ENCODE measurements at places on chromosomes 1 and 21.
A peak's percentile ranks its signal among the peaks of the same experiment; 100 is the strongest.

DNA sequence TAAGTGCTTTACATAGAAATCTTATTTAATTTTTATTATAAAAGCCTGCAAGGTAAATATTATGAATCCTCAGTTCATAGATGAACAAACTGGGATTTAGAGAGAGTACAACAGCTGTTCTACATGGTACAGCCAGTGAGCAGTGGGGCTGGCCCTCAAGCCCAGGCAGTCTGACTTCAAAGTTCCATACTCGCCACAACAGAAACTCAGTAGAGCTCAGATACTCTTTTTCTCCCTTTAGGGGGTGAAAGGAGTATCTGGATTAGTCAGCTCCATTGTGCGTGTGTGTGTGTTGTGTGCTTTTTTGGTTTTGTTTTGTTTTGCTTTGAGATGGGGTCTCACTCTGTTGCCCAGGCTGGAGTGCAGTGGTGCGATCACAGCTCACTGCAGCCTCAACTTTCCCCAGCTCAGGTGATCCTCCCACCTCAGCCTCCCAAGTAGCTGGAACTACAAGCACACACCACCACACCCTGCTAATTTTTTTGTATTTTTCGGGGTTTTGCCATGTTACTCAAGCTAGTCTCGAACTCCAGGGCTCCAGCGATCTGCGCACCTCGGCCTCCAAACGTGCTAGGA lies 378.5 kb downstream of the SMYD3 start:
- DNase-seq: no peak

DNA sequence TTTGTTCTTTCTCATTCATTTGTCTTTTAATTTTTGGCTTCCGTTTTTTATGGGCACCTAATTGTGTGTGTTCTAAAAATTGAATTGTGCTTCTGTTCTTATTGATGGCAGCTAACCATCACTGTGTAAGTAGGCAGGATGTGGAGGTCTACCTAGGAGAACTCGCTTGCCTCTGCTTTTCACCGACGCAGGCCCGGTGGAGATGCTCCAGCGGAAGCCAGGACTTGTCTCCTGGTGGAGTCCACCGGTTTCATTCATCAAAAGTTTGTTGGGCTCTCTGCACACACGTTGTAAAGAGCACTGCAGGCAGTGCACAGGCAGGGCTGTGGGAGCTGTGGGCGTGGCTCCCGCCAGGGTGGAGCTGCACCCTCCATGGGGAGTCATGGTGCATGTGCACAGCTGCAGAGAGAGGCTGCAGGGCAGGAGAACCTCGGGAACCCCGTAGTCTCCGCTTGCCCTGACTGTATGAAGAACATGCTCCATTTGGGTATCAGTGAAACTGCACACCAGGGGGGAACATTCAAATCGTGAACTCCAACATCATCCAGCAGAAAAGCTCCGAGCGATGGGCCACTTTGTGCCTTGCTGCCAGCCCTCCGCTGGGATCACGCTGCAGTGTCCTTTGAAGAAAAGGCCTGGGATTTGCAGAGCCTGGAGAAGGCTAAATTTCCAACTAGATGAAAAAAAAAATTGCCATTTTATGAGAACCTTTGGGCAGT lies 6.0 kb upstream of the C1orf174 start:
- no peak for DNase-seq

- DNase-seq: peak; percentile 21
Observed at GRCh38 chr1:66214901-66215300, 319.1 kb upstream of the SGIP1 start.

DNA sequence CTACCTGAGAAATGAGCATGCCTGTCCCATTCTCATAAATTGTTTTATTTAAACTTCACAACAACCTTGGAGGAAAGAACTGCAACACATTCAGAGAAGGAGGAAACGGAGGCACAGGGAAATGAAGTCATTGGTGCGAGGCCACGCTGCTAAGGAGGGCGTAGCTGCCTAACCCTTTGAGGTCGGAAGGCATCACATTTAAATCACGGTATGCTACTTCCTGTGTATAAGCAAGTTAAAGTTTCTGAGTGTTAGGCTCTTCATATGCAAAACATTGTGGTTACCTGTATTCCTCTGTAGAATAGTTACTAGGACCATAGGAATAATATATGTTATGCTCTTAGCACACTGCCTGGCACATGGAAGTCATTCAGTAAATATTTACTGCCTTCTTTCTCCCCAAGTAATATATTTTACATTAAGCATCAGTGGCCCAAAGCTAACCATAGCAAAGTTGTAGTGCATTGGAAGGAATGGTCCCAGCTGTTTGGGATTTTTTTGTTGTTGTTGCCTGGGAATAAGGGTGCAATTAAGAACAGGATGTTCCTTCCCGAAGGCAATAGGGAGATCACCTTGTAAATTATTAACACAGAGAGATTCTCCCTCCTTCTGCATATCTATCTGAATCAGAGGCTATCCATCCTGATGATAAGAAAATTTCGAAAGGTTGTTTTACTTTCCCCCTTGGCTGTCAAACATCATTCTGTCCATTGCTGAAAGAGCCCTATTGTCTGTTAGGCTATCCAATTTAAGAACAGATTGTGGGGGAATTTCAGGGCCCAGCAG lies 192.2 kb upstream of the C8B start:
- no peak for DNase-seq

DNA sequence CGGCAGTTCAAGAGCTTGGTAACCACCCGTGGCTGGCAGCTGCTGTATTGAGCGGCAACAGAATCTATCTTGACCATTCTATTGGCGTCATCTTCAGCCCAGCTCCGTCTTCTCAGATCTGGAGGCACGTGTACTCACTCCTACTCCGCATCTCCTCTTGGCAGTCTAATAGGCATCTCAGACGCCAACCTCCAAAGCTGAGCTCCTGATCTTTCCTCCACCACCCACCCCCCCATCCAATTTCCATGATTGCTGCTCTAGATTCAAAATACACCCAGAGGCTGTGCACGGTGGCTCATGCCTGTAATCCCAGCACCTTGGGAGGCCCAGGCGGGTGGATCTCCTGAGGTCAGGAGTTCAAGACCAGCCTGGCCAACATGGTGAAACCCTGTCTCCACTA lies 84.6 kb upstream of the CASZ1 start:
- DNase-seq: no peak

DNA sequence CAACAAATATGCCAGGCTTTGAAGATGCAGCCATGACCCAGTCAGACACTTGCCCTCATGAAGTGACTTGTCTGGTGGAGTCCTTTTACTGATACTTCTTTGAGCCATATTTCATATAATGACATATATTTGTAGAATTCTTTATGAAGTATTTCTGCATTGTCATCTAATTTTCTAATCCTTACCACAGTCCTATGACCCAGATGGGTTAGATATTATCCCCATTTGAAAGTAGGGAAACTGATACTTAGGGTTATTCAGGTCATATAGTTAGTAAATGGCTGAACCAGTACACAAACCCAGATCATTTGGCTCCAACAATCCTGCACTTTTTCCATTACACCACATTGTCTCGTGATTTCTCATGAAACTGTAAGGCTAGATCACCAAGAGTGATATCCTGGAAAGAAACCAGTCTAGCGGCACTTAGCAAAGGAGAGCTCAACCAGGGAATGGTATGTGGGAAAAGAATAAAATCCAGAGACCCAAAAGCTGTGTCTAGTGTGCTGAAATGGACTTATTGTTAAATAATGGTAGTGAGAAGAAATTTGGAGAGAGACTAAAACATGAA lies 49.6 kb downstream of the ZFYVE9 start:
- DNase-seq: no peak

DNA sequence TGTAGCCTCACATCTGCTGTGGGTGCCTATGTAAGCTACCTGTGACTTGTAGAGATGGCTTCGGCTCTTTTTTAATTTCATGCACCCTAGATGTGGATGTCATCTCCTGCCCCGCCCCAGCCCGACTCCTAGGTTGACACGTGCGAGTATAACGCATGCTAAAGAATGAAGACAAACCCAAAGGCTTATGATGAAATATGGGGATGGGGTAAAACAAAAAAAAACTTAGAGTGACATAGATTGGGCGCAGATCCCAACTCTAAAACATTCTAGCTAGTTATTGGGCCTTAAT lies 613 bp upstream of the ERO1B start:
- peak; percentile 62 for DNase-seq

DNA sequence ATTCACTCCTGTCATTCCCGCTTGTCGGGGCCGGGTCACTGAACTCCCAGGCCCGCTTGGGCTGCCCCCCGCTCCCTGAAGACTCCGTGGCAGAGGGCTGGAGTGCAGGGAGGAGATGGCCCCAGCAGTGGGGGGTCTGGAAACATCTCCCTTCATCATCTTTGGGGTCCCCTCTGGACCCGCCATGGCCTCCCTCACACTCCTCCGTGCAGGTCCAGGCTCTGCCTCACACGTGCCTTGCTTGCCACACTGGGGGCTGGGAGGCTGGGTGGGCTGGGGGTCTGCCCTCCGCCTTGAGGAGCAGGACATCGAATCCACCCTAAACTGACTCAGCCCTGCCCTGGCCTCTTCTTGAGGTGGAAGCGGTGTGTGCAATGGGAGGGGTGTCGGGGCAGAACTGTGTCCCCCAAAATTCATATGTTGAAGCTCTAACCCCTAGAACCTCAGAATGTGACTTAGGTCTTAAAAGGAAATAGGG lies 35.2 kb downstream of the POFUT2 start:
- DNase-seq: no peak

DNA sequence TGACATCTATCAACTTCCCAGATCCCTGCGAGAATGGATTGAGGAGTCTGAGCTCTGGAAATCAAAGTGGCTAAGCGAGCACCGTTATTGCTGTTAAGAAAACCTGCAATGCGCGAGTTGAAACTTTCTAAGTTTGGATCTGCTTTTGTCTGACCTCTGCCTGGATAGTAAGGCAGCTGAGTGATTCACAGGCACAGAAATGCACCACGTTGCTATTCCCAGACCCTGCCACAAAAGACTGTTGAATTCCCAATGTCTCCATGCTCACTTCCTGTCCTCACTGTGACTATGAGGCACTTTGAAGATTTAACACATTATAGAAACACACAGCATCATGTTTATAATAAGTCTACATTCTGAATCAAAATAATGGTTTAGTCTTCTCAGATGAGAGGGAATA lies 27.1 kb upstream of the CNIH3 start:
- no peak for DNase-seq

DNA sequence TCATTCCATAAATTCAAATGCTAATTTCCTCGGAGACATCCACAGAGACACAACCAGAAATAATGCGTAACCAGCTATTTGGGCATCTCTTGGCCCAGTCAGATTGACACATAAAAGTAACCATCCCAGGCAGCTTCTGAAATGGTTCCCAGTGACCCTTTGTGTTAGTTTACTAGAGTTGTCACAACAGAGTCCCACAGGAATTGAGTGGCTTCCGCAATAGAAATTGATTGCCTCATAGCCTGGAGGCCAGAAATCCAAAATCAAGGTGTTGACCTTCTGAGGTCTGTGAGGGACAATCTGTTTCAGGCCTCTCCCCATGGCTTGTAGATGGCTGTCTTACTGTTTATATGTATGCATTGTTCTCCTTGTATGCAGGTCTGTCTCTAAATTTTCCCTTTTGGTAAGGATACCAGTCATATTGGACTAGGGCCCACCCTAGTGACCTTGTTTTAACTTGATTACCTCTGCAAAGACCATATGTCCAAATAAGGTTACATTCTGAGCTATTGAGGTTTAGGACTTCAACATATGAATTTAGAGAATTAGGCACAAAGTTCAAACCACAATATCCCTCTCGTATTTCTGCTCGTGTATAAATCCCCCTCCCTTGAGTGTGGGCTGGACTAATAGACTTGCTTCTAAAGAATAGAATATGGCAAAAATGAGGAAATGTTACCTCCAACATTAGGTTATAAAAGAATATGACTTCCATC lies 78.2 kb upstream of the FGGY start:
- DNase-seq: no peak

- DNase-seq: no peak
Observed at GRCh38 chr21:14124266-14124665, 86.5 kb downstream of the LIPI start.

DNA sequence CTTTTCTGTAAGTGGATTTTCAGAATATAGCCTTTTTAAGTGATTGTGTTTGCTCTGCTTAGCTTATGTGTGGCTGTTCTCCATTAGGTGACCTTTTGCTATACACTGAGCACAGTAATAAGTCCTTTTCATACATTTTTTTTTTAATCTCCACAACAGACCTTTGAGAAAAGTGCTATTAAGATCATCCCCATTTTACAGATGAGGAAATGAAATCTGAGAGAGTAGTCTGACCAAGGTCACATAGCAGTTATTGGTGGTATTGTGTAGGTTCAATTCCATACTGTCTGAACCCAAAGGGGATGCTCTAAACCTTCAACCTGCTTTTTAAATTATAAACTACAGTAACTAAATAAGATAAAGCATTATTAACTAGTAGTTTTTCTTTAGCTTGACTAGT lies 1.7 kb downstream of the PRRC2C start:
- DNase-seq: no peak

DNA sequence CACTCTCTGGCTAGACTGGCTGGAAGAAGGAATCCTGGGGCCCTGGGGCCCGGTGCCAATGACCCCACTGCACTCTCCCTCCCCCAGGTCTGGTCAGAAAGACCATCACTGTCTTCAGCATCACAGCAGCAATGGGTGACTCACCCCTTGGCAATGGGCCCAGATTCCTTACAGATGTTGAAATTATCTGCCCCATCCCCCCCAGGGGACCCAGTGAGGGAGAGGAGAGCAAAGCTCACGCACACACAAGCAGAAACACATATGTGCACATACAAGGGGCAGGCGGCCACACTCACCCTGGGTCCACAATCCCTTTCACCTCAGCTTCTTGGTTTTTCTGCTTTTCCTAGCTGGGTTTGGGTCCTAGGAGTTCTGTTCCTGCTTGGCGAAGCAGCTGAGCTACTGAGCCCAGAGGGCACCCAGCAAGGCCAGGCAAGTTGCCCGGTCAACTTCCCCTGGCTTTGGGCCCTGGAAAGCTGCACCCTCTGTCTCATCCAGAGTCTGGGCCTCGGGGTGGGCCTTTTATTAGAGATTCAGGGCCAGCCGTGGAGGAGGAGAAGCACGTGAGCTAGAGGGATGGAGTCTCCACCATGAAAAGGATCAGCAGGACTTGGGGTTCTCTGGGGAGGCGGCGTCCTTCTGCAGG lies 2.6 kb downstream of the COL16A1 start:
- peak; percentile 68 for DNase-seq

- DNase-seq: no peak
Observed at GRCh38 chr1:14875524-14876509, 277.3 kb downstream of the KAZN start.

DNA sequence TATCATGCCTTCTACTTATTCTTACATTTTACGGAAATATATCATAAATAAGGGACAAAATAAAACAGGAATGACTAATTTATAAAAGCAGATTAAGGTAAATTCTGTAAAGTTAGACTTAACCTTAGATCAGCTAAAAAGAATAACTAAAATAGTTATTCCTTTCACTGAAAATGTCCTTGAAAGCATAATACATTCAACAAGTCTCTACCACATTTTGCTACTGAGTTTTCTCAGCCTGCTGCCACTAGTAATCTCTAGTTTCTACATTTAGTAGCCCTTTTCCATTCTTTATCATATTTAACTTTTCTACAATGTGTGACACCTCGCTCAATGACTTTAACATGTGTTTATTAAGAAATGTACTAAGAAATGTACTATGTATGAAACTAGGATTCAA lies 89.0 kb downstream of the DENND1B start:
- no peak for DNase-seq

All from CD4-positive, alpha-beta T cell treated with Interleukin-17A for 4 hours (primary cell).